ENCODE measurements at places on chromosomes 7 and 10.

- DNase-seq: no peak
Observed at GRCh38 chr7:140611641-140612040, 29.0 kb downstream of the DENND2A start.

DNA sequence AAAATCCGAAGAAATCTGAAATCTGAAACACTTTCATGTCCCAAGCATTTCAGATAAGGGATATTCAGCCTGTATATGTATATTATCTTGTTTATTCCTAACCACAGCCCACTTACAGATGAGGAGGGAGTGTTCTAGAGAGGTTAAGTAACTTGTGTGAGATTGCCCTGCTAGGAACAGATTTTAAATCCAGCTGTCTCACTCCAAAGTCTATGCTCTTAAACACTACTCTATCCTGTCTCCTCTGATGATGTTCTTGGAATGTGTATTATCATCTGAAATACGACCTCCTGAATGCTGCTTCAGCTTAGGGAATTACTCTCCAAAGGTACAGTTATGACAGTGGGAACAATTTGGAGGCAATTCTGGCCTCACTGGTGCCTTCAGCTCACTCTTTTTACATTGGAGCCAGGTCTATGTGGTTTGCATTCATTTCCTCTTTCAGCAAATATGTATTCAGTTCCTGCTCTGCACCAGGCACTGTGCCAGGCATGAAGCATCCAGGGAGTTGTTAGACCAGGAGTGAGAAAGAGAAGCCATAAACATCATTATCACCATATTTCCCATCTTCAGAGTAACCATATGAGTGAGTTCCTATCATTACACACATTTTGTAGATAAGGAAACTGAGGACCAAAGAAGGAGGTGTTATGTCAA lies 70.2 kb downstream of the NOC3L start:
- DNase-seq: no peak

DNA sequence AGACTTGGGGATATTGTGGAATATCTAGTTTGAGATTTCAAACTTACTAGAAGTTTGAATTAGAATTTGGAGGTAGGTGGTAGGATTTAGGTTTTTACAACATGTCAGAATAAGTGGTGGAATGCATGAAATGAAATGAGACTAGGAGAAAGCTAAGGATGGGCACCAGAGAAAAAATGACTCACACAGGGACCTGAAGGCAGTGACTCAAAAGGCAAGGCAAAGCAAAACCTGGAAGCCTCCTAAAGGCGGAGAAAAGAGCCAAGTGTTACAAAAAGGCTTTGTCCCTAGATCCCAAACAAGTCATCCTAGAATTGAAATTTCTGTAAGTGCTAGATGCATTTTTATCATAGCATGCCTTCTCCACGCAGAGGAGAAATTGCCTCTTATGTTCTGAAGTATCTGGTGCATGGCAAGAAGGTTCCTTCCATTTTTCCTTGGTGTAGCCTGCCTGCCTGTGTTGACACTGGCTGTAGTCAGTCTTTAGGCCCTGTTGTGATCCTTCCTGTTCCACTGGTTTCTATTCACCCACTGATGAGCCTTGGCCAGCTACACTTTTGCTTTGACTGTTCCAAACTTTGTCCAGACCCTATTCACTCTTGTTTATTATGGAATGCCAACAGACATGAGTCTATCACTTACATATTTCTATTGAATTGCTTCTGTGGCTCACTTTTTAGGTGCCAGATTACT lies 109.3 kb downstream of the ETV1 start:
- DNase-seq: no peak

- DNase-seq: no peak
Observed at GRCh38 chr7:139640681-139641080, 117.2 kb downstream of the CLEC2L start.

DNA sequence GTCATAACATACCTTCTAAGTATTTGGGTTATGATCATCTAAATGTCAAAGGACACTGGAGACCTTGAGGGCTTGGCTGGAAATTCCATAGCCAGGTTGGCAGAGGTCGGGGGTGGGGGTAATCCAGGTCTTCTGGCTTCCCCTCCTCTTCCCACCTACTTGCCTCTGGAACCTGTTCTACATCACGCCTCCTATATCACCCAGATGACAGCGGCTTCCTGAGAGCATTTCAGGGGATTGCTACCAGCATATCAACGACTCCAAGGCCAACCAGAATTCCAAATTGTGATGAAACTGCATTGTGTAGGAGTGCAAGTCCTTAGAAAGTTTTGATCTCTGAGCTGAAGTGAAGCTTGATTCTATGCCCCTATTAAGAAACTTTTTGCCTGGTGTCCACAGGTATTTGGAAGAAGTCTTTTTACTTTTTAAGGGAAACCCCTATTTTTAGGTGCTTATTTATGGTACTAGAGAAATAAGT lies 95.7 kb downstream of the SH2D4B start:
- no peak for DNase-seq

DNA sequence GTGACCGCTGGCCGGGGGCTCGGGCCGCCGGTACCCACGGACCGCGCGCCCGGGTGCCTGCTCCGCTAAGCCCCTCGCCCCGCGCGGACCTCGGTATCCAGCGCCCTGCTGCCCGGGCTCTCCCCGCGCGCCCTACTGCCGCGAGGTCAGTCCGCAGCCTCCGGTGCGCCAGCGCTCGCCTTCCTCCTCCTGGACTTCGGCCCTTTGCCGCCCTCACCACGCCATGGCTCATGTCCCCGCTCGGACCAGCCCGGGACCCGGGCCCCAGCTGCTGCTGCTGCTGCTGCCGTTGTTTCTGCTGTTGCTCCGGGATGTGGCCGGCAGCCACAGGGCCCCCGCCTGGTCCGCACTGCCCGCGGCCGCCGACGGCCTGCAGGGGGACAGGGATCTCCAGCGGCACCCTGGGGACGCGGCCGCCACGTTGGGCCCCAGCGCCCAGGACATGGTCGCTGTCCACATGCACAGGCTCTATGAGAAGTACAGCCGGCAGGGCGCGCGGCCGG lies 483 bp downstream of the GDF10 start:
- DNase-seq: no peak

- DNase-seq: no peak
Observed at GRCh38 chr7:6291531-6291930, 19.1 kb upstream of the CYTH3 start.

- no peak for DNase-seq
Observed at GRCh38 chr7:76060842-76061241, 12.9 kb downstream of the MDH2 start.

GRCh38 chr10:123165445-123166072 lies 11.4 kb downstream of the BUB3 start:
- no peak for DNase-seq

- no peak for DNase-seq
Observed at GRCh38 chr10:100043796-100044195, 34.0 kb upstream of the DNMBP start.

DNA sequence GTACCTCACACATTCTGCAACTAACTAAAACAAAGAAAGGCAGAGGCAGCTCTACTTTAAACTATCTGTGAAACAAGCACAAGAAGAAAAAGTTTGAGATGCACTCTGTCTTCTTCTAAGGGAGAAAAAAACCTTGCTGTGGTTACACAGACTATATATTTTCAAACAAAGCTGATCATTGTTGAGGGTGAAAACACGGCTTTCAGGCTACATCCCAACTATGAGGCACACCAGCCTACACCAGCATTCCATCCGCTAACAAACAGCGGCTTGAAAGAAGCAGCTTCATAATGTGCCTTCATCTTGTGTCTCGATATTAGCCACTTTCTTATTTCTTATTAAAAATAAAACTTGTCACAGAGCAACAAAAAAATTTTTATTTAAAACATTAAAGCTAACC lies 79.1 kb downstream of the USP6NL start:
- DNase-seq: no peak

- DNase-seq: no peak
Observed at GRCh38 chr10:23918839-23919238, 290.1 kb upstream of the KIAA1217 start.

DNA sequence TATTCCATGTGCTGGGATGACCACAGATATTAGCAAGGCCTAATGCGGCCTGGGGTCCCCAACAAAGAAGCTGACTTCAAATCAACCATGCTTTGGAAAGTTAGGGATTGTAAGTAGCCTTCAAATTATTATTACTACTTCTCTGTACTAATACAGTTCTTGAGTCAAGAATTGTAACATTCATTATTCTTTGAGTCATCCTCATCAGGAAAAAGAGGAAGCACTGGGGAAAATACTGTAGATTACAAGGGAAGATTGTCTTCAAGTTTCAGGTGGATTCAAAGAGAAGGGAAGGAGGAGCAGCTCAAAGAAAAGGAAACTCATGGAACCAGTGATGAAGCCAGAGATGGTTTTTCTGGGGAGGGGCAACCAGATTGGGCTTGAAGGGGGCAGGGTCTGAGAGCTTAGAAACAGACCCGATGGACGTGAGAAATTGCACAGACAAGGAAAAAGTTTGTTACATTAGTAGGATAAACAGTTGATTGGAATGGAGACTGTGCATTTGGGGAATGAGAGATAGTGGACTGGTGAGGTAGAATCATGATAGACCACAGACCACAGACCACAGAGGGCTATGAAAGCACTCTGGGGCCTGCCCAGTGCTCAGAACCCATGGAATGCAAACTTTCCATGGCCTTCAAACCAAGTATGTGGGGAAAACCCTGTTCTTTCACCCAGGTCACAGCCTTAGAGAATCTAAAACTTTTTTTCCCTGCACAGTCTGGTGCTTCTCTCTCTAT lies 209.9 kb downstream of the ZNF365 start:
- DNase-seq: no peak

DNA sequence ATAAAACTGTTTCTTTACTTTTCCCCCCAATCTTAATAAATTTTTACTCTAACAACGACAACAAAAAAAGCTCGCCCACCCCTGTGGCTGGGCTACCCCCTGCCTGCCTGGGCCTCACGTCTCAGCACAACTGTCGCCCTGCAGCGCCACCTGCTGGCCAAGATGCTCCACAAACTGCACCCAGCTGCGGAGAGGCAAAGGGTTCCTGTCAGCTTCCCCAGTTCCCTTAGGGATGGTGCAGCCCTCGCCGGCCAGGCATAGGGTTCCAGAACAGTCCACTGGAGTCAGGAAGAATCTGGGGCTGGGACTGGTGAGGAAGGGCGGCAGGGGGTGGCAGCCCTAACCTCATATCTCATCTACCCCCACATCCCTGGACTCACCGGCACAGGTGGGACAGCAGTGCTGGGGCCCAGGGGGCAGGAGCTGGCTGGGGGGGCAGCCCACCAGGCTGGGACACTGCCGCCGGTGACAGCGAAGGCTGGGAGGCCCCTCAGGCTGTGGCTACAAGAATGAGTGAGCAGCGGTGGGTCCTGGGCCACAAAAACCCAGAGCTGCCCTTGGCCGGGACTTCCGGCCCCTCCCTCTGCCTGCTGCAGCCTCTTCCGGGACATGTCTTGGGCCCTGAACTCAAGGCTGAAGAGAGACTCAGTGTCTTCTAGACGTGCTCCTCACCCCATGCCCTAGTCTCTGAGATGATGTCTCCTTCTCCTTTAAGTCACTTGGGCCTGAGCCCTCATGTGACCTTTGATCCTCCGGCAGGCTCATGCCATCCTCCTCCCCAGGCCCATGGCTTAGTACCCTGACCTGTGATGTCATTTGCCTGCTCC lies 21.2 kb downstream of the ATP6V1F start:
- DNase-seq: peak; percentile 95

- no peak for DNase-seq
Observed at GRCh38 chr7:15086131-15086611, 183.6 kb upstream of the DGKB start.

DNA sequence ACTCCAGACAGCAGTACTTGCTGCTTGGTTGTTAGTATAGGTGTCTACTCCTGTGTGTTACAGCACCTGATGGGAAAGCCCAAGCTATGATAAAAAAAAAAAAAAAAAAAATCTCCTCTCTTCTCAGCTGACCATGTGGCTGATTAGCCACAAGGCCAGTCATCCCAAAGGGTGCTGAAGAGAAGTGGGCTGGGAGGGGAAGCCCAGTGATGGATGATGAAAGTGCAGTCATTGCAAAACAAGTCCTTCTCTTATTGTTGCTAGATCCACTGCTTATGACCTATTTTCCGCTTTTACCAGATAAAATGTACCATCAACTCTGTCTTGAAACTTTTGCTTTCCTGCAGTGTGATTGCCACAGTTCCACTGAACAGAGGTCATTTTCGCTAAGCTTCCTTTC lies 1092.5 kb upstream of the C7orf33 start:
- DNase-seq: no peak

DNA sequence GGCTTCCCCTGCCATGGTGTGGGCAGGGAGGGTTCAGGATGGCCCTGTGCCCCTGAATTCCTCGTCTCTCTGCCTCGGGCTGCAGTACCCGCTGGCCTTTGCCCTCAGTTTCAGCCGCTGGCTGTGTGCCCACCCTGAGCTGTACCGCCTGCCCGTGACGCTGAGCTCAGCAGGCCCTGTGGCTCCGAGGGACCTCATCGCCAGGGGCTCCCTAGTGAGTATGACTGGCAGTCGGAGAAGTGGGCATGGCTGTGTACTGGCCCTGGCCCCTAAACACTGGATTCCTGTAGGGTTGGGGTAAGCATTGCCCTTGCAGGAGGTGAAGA lies 59.6 kb downstream of the PALD1 start:
- DNase-seq: no peak

- DNase-seq: no peak
Observed at GRCh38 chr10:126130271-126130710, 233.9 kb downstream of the FANK1 start.

- no peak for DNase-seq
Observed at GRCh38 chr10:116968331-116968730, 36.7 kb downstream of the SHTN1 start.

DNA sequence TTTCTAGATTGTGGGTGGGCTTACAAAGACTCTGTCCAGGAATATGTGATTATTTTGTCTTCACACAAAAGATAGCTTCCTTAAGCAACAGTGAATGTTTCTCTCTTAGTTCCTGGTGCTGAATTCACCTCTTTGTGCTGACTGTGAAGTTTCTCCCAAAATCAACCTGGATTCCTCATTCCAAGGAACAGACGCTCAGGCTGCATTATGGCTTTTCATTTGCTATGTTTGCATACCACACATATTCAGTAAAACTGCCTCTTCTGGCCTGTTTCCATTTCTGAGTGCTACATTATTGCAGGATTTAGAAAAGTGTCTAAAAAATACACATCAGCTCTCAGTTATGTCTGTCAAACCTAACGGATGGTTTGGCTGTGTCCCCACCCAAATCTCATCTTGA lies 21.5 kb downstream of the MACROH2A2 start:
- DNase-seq: no peak

GRCh38 chr10:13457958-13458686 lies 70.7 kb downstream of the BEND7 start:
- no peak for DNase-seq

DNA sequence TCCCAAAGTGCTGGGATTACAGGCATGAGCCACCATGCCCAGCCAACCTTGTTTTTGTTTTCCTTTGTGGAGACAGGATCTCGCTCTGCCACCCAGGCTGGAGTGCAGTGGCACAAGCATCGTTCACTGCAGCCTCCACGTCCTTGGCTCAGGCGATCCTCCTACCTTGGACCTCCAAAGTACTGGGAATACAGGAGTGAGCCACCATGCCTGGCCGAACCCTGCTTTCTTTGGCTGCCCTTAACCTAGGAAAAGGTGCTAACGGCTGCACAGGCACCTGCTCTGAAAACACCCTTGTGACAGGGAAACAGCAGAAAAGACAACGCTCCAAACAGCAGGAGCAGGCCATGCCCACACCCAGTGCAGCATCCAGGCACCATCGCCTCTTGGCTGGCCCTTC lies 71.9 kb downstream of the OAT start:
- DNase-seq: no peak

GRCh38 chr7:90532231-90532929 lies 62.9 kb downstream of the PTTG1IP2 start:
- peak; percentile 20 for DNase-seq

- DNase-seq: peak; percentile 27
Observed at GRCh38 chr7:135194494-135195095, 16.7 kb downstream of the WDR91 start.
